ENCODE measurements at places on chromosomes 2 and 18.

- no peak for DNase-seq
Measured at GRCh38 chr18:76564655-76565237, 69.7 kb upstream of the ZNF516 start.

GRCh38 chr2:16828828-16829160, 163.2 kb upstream of the CYRIA start:
- DNase-seq: no peak

DNA sequence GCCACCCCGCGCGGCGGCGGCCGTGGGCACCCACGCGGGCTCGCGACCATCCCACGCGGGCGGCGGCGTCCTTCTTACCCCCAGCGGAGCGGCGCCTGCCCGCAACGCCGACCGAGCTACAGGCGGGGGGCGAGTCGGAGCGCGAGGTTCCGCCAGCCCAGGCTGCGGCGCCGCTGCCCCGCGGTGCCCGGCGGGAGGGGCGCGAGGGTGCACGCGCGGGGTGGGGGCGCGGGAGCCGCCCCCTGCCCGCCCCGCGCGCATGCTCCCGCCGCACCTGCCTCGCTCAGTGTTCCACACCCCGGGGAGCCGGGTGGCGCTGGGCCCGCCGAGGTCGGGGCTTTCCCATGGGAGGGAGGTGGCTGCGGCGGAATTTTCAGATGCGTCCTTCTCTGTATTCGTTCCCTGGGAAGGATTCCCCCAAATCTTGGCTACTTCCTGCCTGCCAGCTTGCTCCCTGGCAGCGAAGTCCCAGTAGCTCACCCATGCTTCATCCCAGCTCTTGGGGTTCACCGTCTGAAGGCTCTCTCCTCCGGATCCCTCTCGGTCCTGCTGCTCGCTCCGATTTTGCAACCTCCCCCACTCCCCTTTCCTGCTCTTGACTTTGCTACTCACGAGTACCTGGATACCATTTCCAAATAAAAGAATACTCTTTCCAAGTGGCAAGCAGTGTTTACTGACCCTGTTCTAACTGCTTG, at the start of gene L3MBTL4:
Gene L3MBTL4, minus strand, starts transcription at position 189 of the 695 bp plus-strand sequence. CDS start 103,286 bp downstream, outside the sequence.
- no peak for DNase-seq

DNA sequence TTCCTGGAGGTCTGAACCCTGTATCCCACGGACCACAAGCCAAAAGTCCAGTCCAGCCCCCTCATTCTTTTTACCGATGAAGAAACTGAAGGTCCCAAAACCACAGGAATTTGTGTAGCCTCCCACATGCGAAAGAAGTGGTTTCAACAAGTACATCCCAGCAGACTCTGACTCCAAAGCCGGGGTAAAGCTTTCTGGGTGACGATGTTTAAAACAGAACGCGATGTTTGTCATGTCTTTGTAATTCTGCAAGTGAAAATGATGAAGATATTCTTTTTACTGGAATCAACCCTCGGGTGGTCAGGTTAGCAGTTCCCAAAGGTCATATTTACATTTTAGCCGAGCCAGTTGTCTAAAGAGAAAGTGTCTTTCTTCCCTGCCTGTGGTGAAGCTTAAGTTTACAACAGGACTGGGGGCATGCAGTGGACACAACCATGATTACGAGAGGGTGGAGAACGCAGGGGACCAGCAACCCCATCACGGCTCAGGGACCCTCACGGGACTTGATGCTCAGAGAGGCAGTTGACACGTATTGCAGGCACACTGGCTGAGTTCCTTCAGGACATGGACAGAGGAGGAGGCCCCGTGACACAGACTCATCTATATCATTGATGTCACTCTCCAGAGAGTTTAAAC, 17.8 kb upstream of the TMEM131 start:
- DNase-seq: no peak

DNA sequence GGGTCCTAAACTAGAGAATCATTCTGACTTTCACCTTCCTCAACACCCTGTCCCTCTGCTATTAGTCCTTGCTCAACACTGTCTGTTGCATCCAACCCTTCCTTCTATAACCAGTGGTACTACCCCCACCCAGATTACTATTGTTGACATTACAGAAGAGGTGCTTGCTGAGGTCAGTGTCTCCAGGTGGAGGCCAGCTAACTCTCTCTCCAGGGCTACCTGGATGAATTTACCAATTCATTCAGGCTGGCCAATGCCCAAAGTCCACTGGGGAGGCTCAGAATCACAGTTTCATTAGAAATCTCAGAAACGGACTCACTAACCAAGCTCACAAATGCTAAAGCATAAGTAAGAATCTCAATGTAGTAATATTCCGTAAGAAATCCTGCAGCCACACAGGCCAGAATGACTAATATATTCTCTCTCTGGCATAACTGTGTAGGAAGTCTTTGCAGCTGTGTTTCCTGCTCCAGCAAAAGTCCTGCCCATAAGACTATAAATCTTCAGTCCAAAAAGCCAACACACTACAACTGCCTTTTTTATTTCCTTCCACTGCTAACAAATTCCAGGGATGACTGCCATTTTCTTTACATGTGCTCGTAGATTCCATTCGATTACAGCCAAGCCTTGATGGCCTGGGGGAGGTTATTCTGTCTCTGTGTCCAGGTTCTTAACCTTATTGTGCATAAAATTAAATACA, 10.0 kb upstream of the TTR start:
- no peak for DNase-seq

DNA sequence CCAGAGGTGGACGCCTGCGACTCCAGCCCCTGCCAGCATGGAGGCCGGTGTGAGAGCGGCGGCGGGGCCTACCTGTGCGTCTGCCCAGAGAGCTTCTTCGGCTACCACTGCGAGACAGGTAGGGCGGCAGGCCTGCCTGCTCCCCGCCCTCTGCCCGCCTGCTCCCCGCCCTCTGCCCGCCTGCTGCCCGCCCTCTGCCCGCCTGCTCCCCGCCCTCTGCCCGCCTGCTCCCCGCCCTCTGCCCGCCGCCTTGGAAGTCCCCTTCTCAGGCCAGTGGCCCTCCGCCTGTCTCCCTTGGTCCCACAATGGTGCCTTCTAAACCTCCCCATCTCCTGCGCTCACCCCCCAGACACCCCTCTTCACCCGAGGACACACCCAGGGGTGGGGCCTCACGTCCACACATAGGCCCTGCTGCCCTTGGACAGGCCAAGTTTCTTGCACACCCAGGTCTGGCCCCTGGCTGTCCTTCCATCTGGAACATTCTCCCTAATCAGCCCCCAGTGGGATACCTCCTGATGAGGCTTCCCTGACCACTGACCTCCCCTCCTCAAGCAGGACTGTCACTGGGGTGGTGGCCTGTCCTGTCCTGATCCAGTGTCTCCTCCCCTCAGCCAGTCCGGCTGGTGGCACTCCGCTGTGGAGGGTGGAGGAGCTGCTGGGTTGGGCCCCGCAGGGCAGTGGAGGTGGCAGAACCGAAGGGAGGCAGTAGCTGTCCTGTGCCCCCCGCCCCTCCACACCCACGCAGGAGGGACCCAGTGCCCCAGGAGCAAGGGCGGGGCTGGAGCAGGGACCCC, 37.9 kb downstream of the MTERF4 start:
- no peak for DNase-seq

- DNase-seq: no peak
Measured at GRCh38 chr2:39510140-39510539, 73.1 kb upstream of the MAP4K3 start.

- no peak for DNase-seq
Measured at GRCh38 chr2:120804459-120804858, 68.8 kb downstream of the GLI2 start.

GRCh38 chr2:238939521-238940403, 91.9 kb downstream of the TWIST2 start:
- DNase-seq: no peak

- no peak for DNase-seq
Measured at GRCh38 chr2:27667446-27667845, 3.8 kb downstream of the SLC4A1AP start.

GRCh38 chr2:119517433-119517832, 6.8 kb downstream of the SCTR start:
- no peak for DNase-seq

DNA sequence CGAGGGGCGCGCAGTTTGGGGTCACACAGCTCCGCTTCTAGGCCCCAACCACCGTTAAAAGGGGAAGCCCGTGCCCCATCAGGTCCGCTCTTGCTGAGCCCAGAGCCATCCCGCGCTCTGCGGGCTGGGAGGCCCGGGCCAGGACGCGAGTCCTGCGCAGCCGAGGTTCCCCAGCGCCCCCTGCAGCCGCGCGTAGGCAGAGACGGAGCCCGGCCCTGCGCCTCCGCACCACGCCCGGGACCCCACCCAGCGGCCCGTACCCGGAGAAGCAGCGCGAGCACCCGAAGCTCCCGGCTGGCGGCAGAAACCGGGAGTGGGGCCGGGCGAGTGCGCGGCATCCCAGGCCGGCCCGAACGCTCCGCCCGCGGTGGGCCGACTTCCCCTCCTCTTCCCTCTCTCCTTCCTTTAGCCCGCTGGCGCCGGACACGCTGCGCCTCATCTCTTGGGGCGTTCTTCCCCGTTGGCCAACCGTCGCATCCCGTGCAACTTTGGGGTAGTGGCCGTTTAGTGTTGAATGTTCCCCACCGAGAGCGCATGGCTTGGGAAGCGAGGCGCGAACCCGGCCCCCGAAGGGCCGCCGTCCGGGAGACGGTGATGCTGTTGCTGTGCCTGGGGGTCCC, at the start of gene ITGA4:
Gene ITGA4, plus strand, starts transcription at position 266 of the 620 bp plus-strand sequence. Its CDS starts 269 bp downstream, at position 535.
- peak; percentile 49 for DNase-seq

DNA sequence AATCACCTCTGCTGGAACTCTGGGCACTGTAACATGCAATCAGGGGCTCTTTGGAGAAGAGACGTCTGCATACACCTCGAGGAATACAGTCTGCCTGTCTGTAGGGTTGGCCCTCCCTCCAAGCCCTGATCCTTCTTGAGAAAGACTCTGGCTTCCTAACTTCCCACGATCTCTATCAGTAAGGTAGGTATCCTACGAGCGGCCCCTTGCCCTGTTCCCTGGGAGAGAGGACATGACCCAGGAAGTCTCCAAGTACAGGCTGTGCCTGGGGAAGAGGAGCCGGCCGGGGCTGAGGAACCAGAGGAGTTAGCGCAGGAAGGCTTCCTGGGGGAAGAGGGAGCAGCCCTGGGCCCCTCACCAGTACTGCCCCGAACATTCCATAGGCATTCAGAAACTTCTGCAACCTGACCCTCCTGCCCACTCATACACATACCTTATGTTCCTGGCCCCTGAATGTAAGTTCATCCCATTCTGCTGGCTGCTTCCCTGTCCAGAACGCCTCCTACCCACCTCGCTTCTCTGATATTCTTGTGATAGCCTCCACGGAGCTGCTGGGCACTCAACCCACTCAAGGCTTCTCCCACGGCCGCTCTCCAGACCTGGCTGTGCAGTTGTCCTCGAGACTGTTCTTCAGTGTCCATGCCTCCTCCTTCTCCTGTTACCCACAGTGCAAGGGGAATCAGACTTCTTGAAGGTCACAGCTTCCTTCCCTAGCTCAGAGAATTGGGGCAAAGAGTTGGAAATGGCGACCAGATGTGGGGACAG, 116.1 kb downstream of the CYP26B1 start:
- no peak for DNase-seq

- no peak for DNase-seq
Measured at GRCh38 chr2:176071330-176072291, 12.2 kb downstream of the EVX2 start.

- no peak for DNase-seq
Measured at GRCh38 chr2:34570266-34570872, 971.3 kb upstream of the FAM98A start.

DNA sequence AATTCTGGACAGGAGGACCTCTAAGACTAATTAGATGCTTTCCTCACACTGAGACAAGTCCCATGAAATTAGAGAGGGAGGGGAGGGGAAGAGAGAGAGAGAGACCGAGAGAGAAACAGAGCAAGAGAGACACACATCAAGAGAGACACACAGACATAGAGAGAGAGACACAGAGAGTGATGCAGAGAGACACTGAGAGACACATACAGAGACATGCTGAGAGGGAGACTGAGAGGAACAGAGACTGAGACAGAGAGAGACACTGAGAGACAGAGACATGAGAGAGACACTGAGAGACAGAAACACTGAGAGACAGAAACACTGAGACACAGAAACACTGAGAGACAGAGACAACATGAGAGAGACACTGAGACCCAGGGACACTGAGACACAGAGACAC, 250.8 kb downstream of the TNS1 start:
- DNase-seq: no peak

- no peak for DNase-seq
Measured at GRCh38 chr2:58138396-58139030, 91.9 kb downstream of the VRK2 start.

GRCh38 chr2:218861645-218862318, 2.2 kb downstream of the WNT6 start:
- no peak for DNase-seq

- DNase-seq: no peak
Measured at GRCh38 chr2:45841752-45842407, 190.4 kb downstream of the PRKCE start.

- DNase-seq: no peak
Measured at GRCh38 chr2:188851311-188851710, 122.9 kb upstream of the COL3A1 start.

DNA sequence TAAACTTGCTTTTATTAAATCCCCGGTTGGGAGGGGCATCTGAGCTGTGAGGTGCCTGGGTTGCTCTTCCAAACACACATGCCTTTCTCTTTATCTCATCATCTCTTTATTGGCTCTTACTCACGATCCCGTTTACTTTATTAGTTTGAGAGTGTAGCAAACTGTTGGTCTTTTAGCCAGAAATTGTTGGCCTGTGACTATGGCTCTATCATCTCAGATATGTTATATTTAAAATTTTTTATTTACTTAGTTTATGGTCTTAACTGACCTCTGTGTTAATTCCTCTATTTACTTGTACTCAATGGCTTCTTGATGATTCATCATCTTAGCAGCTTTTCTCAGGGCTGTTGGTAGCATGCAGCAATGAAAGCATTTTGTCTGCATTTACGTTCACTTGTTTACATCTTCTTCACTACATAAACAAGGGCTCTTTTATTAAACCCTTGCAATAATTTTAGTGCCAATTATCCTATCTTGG, 408.4 kb downstream of the HRH4 start:
- DNase-seq: peak; percentile 31

DNA sequence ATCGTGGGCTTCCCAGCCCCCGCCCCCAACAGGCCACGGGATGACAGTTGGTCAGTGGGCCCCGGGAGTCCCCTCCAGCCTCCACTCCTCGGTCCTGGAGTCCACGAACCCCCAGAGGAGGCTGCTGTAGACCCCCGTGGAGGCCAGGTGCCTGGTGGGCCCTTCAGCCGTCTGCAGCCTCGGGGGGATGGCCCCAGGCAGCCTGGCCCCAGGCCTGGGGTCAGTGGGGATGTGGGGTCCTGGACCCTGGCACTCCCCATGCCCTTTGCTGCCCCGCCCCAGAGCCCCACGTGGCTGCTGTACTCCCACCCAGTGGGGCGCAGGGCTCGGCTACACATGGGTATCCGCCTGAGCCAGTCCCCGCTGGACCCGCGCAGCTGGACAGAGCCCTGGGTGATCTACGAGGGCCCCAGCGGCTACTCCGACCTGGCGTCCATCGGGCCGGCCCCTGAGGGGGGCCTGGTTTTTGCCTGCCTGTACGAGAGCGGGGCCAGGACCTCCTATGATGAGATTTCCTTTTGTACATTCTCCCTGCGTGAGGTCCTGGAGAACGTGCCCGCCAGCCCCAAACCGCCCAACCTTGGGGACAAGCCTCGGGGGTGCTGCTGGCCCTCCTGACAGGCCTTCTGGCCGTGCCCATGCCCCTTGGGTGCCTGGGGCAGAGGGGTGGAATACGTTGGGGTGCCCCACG, 7.6 kb downstream of the NEU4 start:
- no peak for DNase-seq

- no peak for DNase-seq
Measured at GRCh38 chr2:235793163-235793752, 299.4 kb downstream of the AGAP1 start.

- DNase-seq: no peak
Measured at GRCh38 chr2:217703102-217703501, 299.7 kb downstream of the TNS1 start.

Data from AG09319 (cell line).